Spinal cord (tissue), 10 donors: ENCODE measurements at places on chromosomes 11 and 22. TPM values are rescaled to one million over a fixed set of nuclear protein-coding genes. Genes with fewer than 3 reads are reported as not detected.

Gene CELSR1
- total RNA-seq = 2.9 TPM

Gene GRAP2
- total RNA-seq = 1.8 TPM

Gene KCNJ1
- not detected for total RNA-seq

Gene COMMD9
- total RNA-seq = 50.1 TPM

Gene ACTN3
- 0.10 TPM for total RNA-seq

Gene FOLR3
- not detected for total RNA-seq

Gene SPON1
- 87.4 TPM for total RNA-seq

Gene CRYBA4
- total RNA-seq = not detected

Gene NEFH
- total RNA-seq = 109 TPM

Gene SESN3
- 162 TPM for total RNA-seq

Gene C22orf23
- 0.69 TPM for total RNA-seq

Gene BARX2
- 0.10 TPM for total RNA-seq

Gene CLMP
- 23.1 TPM for total RNA-seq

Gene TMEM25
- total RNA-seq = 20.9 TPM

Gene OR5B21
- not detected for total RNA-seq

Gene BIK
- 0.50 TPM for total RNA-seq

Gene CCDC15
- 4.4 TPM for total RNA-seq

Gene IGLL1
- total RNA-seq = 1.1 TPM

Gene TPH1
- 0.77 TPM for total RNA-seq

Gene FDX1
- 10.6 TPM for total RNA-seq

Gene MMP7
- total RNA-seq = 0.20 TPM

Gene MRPL21
- total RNA-seq = 53.5 TPM

Gene NLRP10
- not detected for total RNA-seq

Gene OR8D1
- not detected for total RNA-seq

Gene FAM111B
- 10.5 TPM for total RNA-seq

Gene OR5P2
- not detected for total RNA-seq

Gene OVOL1
- not detected for total RNA-seq

Gene NCAM1
- total RNA-seq = 205 TPM

Gene KLHL35
- 7.6 TPM for total RNA-seq

Gene AIFM3
- 147 TPM for total RNA-seq

Gene MYO18B
- 0.33 TPM for total RNA-seq

Gene GGTLC2
- not detected for total RNA-seq

Gene TEX12
- total RNA-seq = 0.17 TPM

Gene TMEM86A
- total RNA-seq = 4.9 TPM

Gene MS4A3
- total RNA-seq = 0.72 TPM

Gene PDGFD
- 34.2 TPM for total RNA-seq

Gene IGHMBP2
- total RNA-seq = 11.4 TPM

Gene RTN4R
- total RNA-seq = 7.8 TPM

Gene CTSW
- total RNA-seq = 0.20 TPM

Gene SPINDOC
- total RNA-seq = 21.9 TPM

Gene OR4C5
- not detected for total RNA-seq

Gene LRP5
- 22.6 TPM for total RNA-seq

Gene MPPED2
- total RNA-seq = 30.7 TPM

Gene ACR
- total RNA-seq = not detected

Gene CRYAB
- total RNA-seq = 90.4 TPM

Gene NECTIN1
- total RNA-seq = 9.1 TPM

Gene FOLR1
- total RNA-seq = 172 TPM

Gene MAJIN
- total RNA-seq = 0.50 TPM

Gene PRG3
- total RNA-seq = 0.55 TPM
